Muscle of back (tissue), 13 donors: ENCODE measurements at places on chromosomes 6 and 20.

DNA sequence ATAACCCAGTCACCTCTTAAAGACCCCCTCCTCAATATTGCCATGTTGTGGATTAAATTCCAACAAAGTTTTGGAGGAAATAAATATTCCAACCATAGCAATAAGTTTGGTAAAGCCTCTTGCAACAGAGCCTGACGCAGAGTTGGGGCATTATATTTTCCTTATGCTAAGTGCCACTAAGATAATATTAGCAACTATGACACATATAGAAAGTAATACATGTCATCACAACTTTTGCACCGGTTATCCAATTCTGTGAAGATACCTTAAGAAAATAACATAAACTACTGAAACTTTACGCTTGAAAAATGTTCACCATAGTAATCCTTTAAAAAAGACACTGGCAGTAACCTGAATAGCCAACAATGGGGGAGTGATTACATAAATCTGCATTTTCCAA lies 52.2 kb upstream of the TRERF1 start:
- DNase-seq: no peak

DNA sequence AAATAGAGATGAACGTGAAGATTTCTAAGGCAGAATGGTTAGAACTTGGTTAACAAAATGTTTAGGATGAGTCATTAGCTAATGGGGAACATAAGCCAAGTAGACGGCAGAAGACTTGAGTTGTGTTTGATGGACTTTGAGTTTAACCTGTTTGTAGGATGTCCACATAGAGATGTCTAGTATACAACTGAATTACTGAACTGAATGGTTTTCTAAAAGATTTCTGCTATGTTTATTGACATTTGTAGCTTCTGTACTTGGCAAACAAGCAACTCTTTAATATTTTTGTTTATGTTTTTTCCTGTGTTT lies 54.5 kb upstream of the DYNLRB1 start:
- no peak for DNase-seq

- no peak for DNase-seq
These were observed 173.4 kb downstream of the MOXD1 start for GRCh38 chr6:132227904-132228303.

DNA sequence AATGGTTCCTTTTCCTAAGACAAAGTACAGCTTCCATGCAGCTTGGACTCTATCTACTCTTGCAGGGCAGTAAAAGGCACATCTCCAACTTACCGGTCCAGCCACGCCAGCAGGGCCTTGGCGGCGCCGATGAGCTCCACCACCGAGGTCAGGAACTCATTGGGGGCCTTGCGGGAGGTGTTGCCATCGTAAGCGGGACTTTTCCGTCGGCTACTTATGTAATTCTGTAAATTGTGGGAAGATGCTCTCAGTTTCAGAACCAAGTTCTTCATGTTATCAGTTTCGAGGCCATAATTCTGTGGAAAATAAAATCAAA lies 68.5 kb downstream of the CNKSR3 start:
- no peak for DNase-seq

DNA sequence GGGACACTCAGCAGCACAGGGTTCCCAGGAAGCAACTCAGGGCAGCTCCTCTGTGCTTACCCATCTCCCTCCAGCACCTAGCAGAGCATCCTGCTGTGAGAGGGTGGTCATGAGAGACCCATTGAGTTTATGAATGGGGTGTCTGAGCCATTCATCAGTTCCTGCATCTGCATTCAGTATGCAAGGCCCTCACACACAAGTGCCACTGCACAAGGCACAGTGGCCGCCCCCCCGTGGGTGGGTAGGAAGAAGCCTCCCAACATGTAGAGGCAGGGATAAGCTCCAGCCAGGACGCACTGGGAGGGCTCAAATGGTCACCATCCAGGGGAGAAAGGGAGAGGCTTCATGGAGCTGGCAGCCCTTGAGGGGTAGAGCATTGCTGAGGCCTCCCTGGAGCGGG lies 43.0 kb downstream of the FOXP4 start:
- no peak for DNase-seq

DNA sequence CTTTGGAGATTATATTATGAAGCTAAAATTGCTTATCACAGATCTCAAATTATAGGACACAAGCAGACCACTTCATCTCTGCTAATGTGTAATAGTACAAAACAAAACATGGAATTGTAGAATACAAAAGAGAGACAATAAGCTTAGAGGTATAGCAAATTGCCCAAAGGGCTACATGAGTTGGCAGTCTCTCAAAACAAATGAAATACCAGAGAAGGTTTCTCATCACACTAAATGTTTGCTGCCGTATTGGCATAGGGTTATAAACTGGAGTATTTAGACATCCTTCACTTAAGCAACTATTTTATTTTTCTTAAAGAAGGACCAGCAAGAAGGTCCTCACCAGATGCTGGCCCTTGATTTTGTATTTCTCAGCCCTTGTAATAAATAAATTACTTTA lies 5.9 kb upstream of the EYA4 start:
- DNase-seq: no peak

DNA sequence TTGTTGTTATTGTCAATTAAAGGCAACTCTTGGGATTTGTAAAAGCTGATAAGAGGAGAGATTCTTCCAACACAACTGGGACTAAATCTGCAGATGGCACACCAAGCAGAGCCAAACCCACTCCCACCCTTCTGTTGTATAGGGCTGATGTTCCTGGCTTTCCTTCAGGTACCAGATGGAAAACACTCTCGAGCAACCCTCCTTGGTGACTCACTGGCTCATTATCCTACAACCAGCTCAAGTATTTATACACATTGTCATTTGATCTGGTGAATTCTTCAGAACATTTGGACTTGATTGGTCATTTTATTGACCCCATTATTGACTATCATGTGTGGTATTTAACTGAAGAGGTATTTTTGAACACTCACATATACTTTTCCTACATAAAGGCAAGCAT lies 190.3 kb upstream of the PCSK2 start:
- no peak for DNase-seq

- DNase-seq: no peak
These were observed 294.7 kb downstream of the FRK start for GRCh38 chr6:115765966-115766365.

- DNase-seq: no peak
These were observed 669 bp downstream of the PCNA start for GRCh38 chr20:5119143-5119434.

DNA sequence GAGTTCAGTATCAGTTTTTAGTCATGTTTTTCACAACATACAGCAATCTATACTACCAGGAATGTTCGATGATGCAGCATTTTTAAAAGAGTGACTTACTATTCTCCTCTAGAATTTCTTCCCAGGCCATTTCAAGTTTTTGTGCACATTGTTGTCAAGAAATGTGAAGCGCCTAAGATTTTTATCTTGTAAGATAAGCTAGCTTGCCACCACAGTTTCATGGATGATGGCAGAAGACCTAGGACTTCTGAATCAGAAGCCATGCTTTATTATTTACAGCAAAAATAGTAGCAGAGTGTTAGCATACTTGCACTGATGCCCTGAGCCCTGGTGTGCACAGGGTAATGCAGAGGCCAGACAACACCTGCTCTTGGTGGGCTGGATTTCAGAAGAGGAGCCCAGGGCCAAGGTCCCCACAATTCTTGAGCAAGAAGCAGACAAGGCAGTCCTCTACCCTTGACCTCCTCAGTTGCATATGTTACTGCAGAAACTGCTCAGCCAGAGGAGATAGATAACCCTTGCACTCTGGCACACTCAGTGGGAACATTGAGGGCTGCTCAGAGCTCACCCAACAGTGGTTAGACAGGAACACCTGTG lies 99.2 kb downstream of the QKI start:
- DNase-seq: no peak

- no peak for DNase-seq
These were observed 7.9 kb upstream of the CDSN start for GRCh38 chr6:31128093-31128676.

DNA sequence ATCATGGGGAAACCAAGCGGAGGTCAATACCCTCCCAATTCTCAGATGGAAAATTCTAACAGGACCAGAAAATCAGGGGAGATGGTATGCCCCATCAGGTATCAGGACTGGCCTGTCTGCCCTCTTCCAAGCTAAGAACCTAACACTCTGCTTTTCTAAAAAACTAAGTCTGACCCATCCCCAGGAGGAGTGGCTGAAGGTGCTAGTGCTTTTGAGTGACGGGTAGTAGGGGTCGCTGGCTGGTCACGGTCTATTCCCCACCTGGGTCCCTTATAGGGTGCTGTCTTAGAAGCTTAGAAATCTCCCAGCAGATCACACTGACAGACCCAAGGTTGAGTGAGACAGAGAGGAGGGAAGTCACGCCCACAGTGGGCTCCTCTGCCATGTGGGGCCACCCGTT lies 9.6 kb downstream of the ABHD16A start:
- DNase-seq: no peak

- no peak for DNase-seq
These were observed 30.9 kb downstream of the PYGB start for GRCh38 chr20:25278636-25279361.

DNA sequence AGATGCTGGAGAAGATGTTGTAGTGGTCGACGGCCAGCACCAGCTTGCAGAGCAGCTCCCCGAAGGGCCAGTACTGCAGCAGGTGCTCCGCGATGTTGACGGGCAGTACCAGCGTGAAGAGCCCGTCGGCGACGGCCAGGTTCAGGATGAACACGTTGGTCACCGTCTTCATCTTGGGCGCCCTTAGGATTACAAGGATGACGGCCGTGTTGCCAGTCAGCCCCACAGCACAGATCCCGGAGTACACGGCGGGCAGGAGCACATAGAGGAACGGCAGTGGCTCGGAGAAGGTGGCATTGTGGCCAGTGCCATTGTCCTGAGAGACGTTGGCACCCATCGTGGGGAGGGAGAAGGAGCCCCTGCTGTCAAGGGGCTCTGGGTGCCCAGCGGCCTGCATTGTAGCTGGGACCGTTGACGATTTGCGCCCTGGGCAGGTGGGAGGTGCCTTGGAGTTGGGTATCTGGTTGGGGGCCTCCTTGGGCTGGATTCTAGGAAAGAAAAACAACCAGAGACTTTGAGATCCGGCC lies 867 bp downstream of the NPBWR2 start:
- DNase-seq: no peak

DNA sequence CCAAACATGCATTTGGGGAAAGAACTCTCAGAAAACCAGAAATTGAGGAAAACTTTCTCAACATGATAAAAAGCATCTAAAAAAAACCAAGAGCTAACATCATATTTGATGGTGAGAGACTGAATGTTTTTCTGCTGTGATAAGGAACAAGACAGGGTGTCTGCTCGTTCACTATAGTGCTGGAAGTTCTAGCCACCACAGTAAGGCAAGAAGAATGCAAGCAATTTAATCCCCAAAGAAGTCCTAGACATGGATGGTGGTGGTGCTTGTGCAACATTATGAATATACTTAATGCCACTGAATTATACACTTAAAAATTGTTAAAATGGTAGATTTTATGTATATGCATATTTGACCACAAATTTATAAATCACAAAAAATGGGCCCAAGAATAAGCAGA lies 53.4 kb downstream of the LYRM2 start:
- DNase-seq: no peak

DNA sequence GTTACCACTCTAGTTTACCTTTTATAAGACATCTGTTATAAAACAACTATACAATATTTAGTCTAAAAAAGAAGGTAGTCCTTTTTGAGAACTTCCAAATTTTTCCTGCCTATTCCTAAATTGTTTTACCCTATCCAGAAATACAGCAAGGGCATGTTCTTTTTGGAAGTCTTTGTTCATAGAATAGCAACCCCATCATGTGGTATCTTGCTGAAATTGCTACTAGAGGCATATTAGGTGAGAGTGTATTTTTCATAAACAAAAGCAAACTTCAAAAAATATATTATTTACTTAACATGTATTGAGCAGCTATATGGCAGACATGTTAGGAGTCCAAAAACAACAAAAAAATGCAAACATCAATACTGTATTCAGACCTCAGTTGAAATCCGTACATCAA lies 371.8 kb upstream of the NRSN1 start:
- DNase-seq: no peak

DNA sequence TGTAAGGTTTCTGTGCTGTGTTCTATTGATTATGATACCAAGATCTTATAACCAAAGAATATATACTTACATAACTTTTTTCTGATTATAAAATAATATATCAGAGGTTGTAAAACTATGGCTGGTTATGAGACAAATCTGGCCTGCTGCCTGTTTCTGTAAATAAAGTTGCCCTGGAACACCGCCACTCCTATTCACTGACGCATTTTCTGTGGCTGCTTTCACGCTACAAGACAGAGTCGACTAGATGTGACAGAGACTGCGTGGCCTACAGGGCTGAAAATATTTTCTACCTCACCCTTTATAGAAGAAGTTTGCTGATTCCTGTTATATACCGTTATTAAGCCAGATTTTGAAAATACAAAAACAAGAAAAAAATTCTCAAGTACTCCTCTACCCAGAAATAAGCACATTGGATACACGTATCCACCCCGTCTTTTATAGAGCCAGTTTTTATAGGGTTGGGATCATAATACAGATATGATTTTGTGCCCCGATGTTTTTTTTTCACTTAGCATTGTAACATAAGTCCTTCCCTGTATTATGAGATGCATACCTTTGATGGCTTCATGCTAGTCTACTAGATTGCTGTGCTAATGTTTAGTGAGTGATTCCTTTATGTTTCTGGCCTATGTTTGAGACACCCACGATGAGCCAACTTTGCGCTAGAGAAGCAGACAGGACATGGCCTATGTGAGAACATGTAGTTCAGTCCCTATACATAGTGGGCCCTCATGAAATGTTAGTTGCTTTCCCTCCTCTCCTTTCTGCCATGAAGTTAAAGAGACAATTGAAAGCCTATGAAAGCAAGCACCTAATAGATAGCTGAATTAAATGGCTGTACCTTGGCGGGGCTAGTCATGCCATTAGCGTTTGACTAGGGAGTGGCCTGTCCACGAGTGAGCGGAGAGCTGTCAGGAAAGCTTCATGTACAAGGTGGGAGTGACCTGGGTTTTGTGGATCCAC lies 98.1 kb upstream of the KCNK16 start:
- no peak for DNase-seq

DNA sequence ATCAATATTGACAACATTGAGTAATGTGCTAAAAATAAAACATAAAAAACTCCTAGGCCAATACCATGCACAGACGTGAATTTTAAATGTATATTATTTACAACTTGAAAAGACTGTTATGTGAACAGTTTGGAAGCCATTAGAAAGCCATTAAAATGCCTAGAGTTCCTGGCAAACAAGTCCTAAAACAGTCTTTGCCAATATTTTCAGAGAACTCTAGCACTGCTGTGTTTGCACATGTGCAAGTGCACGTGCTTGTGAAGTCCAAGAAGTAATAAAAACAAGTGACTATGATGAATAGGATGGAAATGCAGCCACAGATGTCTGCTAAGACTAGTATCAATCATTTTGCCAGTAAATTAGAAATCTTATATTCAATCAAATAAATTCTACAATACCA lies 1447.6 kb downstream of the GRIK2 start:
- peak; percentile 29 for DNase-seq

GRCh38 chr20:25139029-25139705 lies 56.3 kb upstream of the ENTPD6 start:
- DNase-seq: no peak
